Fibroblast of pulmonary artery (primary cell): ENCODE measurements at places on chromosomes 2 and 18.

DNA sequence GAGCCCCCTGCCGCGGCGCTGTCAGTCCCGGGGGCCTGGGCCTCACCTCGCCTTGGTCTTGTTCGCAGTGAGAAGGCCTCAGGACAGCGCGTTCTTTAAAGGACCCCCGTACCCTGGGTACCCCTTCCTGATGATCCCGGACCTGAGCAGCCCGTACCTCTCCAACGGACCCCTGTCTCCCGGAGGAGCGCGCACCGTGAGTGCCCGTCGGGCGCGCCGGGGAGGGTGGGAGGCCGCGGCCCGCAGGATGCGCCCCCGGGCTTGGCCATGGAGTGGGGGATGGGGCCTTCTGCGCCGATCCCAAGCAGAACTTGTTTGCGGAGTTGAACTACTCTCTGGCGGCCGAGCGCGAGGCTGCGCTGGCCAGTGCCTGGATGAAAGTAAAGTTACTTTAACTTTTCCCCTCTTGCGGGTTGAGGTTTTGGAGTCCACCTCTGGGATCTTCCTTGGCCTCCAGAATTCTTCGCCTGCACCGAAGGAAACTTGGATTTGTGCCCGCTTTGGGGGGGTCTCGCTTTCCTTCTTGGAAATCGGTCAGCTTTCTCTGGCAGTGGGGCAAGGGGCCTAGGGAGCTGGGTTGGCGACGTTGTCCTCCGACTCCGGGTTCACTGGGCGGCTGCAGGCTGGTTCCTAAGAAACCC is 1.2 kb downstream of the TCF7L1 start:
- DNase-seq, result peak; percentile 60

DNA sequence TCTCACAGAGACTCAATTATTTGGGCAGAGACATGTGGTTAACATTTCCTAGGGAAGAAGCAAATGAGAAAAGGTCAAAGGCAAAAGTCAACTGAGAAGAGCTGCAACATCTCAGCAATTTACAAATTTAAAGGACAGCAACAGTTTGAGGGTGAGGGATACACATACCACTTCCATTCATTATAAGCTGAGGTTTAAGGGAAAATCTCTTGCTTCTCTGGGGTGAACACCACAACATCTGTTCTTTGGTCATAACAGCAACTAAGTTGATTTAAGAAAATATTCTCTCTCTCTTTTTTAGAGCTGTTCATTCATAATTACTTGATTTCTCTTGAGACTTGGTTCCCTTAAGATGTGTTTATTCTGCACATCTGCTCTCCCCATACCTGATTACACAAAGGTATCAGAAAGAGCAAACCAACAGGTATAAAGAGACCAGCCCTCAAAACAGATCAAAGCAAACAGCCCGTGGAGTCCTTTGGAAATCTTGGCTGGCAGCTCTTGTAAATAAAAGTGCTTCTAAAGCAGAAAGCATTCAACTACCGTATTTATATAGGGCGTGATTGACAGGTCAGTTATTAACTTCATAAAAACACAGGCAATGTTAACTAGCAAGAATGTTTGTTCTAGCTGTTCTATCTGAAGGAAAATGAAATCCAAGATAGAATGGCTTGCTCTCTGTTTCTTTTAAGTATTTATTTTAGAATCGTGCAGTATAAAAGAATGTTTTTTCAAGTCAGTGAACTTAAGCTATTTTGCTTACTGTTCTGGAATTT is 132.8 kb downstream of the THADA start:
- DNase-seq, result no peak

GRCh38 chr2:218471036-218471435 is 52.1 kb downstream of the VIL1 start:
- DNase-seq, result no peak

- no peak for DNase-seq
Measured at GRCh38 chr2:111011218-111011617, 109.5 kb upstream of the BCL2L11 start.

DNA sequence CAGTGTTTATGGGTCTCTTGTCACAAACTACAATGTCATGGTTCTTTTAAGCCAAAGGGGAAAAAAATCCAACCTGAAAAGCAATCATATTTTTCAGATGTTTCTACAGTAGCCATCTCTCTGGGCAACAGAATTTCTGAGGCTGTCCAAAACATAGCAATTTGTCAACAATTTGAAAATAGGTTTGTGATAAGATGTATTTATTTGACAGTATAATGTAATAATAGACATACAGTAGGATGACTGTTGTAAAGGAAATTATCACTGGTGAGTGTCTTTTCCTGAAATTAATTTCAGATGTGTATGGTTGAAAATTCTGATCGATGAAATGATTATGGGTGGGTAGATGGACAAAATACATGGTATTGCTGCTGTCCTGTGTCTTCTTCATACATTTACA is 1230.1 kb upstream of the CDH2 start:
- no peak for DNase-seq
